ENCODE measurements at places on chromosomes 6 and 20.

- no peak for DNase-seq
These were observed 10.9 kb downstream of the LRRC1 start for GRCh38 chr6:53805725-53806124.

- no peak for DNase-seq
These were observed 316.0 kb downstream of the TFAP2C start for GRCh38 chr20:56945057-56945456.

GRCh38 chr20:16777126-16777525 is 29.0 kb downstream of the OTOR start:
- DNase-seq = no peak

DNA sequence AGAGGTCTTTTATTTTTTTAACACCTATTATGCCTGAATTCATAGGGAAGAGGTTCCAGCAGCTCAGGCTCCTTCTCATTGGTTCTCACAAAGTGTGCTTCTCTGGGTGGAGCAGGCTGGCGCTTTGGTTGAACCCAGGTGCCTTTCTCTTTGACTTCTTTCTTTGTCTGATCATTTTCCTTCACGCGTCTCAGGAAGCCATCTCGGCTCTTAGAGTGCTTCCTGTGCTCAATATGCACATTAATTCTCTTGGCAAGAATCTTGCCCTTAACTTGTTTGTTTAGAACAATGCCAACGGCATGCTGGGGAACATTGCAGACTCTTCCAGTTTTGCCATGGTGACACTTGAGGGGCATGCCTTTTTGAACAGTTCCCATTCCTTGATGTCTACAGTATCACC is 44.2 kb upstream of the RNF24 start:
- DNase-seq = no peak

DNA sequence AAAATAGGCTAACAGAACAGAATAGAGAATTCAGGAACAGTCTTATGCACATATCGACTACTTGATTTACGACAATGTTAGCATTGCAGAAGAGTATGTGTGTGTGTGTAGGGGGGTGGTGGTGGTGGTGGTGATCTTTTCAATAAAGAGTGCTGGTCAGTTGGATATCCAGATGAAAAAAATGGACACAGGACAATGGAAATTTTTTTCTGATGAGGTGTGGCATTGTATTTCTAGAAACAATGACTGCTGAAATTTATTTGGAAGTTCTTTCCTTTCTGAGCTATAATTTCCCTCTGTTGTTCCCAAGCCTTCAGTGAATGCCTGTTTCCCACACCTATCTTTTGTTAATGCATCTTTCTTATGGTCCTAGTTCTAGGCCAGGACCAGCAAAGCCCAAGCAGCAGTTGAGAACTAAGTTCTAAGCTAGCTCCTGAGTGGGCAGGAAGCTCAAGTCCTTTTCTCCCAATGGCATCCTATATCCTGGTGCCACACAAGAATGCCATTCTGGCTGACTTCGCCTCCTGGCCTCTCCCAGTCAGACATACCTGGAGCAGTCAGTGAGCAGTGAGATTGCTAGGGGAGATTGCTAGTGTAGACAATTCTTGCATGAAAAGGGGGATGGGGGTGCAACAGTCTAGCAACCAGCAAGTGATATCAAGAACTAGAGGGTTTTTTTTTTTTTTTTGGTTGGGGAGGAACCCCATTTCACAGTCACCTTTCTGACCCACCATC is 1.2 kb upstream of the TOX2 start:
- DNase-seq = no peak

DNA sequence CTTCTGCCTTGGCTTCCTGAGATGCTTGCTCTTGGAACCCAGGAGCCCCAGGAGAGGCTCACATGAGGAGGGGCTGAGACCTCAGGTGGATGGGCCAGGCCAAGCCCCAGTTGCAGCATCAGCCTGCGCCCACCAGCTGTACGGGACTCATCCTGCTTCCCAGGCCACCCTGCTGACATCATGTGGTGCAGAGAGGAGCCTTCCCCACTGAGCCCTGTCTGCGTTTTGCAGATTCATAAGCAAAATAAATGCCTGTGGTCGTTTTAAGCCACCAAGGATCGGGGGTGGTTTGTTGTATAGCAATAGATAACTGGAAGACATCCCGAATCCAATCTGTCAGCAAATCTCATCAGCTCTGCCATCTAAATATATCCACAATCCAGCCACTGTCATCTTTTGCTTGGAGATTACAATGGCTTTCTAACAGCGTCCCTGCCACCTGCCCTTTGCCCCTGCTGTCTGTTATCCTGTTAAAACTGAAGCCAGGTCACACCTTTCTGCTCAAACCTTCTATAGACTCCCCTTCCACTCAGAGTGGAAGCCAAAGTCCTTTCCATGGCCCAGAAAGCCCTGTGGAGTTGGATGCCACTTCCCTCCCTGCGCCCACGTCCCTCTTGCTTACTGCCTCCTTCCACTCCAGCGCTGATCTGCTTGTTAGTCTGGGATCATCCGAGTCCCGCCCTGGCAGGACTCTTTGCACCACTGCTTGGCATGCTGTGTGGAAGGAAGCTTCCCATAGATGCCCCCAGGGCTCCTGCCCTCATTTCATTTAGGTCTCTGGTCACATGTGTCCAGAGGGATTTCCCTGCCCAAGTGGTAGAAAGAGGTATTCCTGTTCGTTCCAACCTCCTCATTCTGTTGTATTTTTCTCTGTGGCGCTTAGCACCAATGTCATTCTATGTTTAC is 24.0 kb upstream of the MLN start:
- DNase-seq = no peak

DNA sequence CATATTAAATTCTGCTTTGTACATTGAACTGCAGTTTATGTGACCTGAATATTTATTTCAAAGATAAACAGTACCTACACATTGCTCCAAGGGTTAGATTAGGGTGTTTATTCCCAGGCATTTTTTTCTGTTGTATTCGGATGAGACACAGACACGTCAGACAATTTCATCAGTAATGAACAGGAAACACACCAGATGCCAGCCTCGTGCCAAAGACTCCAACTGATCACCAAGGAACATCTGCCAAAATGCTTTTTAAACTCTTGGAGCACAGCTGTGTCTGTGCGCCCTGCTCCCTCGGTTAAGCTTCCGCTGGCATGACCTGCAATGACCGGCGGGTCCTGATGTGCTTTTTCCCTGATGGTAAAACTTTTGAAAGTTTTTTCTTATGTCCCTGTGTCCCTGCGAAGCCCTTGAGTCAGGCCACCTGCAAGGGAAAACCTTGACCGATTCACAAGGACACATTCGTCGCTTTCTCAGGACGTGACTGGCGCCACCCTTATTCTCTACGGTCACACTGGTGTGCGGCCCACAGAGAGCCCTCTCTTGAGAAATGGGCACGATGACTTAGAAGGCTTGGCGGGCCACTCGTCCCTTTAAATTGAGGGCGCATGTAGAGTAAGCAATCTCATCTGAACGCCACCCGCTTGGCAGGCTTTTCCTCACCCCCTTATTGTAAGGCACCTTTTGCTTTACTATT is 173.9 kb downstream of the QKI start:
- no peak for DNase-seq

GRCh38 chr6:109332748-109333147 is 49.5 kb downstream of the CD164 start:
- no peak for DNase-seq

DNA sequence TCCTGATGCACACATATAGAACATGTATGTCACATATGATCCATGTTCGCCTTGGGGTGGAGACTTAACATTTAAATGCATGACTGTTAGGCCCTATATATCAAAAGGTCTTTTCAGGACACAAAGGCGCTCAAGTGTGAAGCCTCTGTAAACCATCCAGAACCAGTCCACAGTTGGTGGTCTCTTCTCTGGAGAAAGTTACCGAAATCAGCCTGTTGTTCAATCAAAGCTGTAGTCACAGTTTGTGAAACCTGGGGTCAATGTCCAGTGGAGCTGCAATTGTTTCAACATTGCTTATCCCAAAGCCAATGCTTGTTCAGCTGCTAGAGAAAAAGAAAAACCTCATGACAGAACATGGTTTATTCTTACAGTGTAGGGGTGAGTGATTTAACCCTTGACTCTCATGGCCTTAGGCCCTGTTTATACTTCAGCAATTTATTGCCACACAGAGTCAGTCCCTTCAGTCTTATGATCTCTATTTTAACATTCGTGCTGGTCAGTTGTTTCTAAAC is 193.6 kb upstream of the CST7 start:
- DNase-seq = no peak

- DNase-seq = no peak
These were observed 1.6 kb downstream of the PSMA7 start for GRCh38 chr20:62141397-62142251.

DNA sequence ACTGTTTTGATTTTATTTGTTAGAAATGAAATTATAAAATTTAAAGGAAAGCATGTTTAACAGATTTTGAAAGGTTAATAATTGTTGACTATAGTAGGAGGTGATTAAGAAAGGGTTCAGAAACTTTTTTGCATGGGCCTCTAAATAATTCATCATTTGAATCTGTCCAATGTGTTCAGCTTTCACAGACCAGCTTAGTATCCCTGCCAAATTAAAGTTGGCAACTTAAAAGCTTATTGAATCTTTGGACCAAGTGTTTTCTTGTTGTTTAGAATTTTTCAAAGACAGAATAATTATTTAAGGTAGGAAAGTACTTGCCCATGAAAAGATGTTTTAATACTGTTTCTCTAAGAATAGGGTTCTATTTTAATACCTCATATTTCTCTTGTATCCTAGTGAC is 466.0 kb downstream of the GJA1 start:
- no peak for DNase-seq

GRCh38 chr6:26604026-26604425 is 7.3 kb downstream of the ABT1 start:
- no peak for DNase-seq

GRCh38 chr6:56370127-56370540 is 122.8 kb upstream of the COL21A1 start:
- DNase-seq = no peak

DNA sequence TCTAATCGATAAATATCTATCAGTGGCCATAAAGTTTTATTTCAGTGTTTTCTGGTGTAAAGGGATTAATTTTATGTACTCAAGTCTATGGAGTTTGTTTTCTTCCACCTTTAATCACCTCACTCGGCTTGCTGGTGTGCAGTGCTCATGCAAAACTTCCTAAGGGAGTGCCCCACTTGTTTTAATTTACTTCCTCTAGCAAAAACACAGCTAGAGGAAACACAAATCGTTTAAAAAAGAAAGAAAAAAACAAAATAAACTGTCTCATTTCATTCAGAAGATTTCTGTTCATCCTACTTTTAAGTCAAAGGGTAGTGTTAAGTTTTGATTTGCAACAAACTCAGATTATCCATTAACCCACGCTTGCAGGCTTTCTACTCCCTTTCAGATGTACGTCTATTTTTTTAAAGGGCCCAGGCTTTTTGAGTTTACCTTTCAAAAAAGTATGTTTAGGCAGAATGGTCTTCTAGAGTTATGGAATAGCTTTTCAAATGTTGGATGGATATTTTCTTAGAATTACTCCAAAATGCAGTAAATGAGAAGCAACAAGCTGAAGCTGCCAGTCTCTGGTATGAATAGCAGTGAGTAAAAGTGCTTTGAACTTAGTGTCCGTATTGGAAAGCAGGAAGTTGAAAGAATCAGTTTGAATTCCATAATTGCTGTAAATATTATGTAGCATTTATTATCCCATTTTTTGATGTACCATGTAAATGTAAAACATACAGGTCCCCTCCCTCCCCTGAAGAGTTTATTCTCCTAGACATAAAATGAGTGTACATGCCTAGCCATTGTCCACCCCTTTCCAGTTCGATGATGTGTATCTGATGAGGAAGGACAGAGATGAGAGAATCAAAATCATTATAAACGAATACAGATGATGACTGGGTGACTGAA is 113.3 kb downstream of the SLC16A10 start:
- DNase-seq = no peak

DNA sequence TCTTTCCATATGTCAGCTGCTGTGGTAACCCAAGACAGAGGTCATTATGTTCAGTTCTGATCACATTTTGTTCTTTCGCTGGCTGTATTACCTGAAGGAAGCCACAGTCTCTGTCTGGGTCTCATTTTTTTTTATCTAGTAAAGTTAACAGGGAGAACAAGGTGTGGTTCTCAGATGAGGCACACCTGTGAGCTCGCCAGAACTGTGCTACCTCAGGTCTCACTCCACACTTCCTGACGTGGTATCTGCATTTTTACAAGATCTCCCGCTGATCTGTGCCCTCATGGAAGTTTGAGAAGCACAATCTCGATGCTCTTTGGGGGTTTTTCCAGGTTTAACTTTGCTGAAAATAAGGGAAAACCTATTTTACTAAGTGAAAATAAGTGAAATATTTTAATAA is 169.5 kb upstream of the CENPW start:
- DNase-seq = no peak

- no peak for DNase-seq
These were observed 770 bp downstream of the KIF3B start for GRCh38 chr20:32278199-32278643.

- no peak for DNase-seq
These were observed 63.5 kb downstream of the VTA1 start for GRCh38 chr6:142210606-142211005.

- DNase-seq = no peak
These were observed 58.0 kb downstream of the SYTL3 start for GRCh38 chr6:158707821-158708195.

GRCh38 chr6:41639809-41640371 is 1.6 kb downstream of the MDFI start:
- no peak for DNase-seq

DNA sequence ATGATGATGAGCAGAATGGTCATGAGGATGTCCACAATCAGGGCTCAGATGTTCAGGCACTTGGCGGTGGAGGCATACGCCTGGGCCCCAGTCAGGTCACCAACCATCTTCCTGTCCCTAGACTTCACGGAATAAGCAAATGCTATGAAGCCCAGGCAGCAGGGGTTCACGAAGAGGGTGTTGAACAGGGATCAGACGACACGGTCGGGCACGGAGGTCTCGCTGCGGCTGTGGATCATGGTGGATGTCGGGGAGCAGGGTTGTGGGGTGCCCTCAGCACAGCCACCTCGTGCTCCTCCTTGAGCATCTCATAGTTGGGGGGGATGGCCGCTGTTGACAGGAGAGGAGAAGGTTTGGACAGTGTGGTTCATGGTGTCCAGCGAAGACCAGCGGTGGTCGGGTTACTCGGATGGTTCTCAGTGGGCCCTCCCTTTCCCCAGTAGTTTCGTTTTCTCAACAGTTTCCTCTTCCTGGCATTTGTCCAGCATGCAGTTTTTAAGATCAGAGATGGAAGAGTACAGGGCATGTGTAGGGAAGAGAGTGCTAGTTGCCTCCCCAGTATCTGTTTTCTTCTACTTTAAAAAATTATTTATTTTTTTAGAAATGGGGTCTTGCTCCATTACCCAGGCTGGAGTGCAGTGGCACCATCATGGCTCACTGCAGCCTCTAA is 20.3 kb upstream of the SPDEF start:
- no peak for DNase-seq

Data from stimulated activated CD8-positive, alpha-beta memory T cell treated with anti-CD3 and anti-CD28 coated beads, Interleukin-4, amount 100 ng/mL, for 4 hours (primary cell).